Stimulated activated CD8-positive, alpha-beta memory T cell treated with anti-CD3 and anti-CD28 coated beads, Interleukin-12 subunit alpha, Interleukin-12 subunit beta, amount 100 ng/mL, for 4 hours (primary cell): ENCODE measurements at places on chromosomes 16 and 17.
A peak's percentile ranks its signal among the peaks of the same experiment; 100 is the strongest.

DNA sequence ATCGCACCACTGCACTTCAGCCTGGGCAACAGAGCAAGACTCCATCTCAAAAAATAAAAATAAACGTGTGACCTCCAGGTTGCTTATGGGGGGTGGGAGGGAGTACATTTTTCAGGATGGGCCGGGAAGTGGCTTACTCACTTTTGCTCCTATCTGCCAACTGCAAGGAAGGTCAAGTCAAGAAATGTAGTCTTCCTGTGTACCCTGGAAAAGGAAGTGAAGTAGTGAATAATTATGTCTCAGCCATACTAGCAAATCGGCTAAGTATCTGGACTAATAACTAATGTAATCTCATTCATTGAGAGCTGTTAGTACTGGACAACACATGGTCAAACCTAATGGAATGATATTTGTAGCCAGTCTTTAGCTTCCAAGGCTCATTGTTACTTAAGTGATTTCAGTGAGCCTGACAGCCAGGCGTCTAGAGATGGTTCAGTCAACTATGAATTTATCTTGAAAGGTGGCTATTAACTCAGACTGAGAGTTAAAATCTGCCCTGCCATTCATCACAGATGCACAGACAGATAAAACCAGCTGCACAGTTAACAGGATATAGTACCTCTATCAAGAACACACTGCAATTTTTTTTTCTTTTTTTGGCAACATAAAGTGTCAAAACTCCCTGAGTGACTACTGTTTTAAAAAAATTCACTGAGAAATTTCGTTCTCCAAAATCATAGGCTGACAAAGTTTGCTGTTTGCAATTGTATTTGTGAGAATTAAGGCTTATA, 3.7 kb upstream of the TACO1 start:
- DNase-seq, result no peak

DNA sequence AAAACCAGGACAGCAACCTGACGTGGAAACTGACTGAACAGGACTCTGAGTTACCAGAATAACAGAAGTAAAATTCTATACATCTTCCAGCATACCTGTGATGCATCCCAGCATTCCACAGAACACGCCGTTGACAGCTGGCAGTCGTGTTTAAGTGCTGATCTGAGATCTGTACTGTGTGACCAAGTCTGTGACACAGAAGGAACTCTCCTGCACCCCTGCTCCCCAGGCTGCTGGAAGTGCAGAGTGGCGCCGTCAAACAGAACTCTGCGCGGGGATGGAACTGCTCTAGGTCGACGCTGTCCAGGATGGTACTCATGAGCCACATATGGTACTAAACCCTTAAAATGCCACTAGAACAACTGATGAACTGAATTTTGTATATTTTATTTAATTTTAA, 804 bp upstream of the ITGAE start:
- no peak for DNase-seq

- DNase-seq, result no peak
Measured at GRCh38 chr17:82956726-82957468, 117.1 kb upstream of the ZNF750 start.

DNA sequence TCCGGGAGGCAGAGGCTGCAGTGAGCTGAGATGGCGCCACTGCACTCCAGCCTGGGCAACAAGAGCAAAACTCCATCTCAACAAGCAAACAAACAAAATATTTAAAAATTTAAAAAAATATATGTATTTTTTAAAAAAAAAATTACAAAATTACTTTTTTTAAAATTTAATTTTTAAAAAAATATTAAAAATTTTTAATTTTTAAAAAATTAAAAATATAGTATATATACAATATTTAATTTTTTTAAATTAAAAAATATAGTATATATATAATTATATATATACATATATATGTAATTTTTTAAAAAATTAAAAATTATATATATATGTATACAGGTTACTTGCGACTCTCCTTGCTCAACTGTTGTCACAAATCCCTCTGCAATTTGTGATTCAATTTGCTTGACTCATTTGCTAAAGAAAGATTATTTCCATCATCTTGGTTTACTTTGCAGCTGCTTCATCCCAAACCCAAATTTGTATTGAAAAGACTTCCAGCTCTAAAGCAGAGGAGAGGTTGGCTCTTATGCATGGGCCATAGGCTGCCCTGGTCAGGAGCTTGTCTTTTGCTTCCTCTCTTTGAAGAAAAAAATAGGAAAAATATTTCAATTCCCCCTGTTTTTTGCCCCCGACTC, 247.4 kb upstream of the IRX3 start:
- no peak for DNase-seq

GRCh38 chr17:42548070-42548837, 4.5 kb upstream of the HSD17B1 start:
- DNase-seq, result peak; percentile 62

DNA sequence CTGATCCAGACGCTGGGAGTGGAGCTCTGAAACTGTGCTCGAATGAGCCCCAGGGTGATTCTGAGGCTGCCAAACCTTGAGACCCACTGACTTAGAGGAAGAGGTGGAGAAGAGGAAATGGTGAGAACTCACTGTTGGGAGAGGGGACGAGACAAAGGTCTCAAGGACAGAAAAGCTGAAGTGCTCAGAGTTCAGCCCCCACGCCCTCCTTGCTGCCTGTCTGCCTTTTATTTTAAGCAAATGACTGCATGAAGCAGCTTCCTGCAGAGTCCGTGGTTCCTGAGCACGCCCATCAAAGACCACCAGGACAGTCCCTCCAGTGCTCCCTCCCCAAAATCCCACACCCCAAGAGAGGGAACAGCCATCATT, 20.4 kb downstream of the COTL1 start:
- no peak for DNase-seq

- peak; percentile 44 for DNase-seq
Measured at GRCh38 chr16:4505356-4506147, 29.4 kb downstream of the HMOX2 start.

GRCh38 chr17:32268734-32269288, 3.2 kb downstream of the RHBDL3 start:
- DNase-seq, result no peak

DNA sequence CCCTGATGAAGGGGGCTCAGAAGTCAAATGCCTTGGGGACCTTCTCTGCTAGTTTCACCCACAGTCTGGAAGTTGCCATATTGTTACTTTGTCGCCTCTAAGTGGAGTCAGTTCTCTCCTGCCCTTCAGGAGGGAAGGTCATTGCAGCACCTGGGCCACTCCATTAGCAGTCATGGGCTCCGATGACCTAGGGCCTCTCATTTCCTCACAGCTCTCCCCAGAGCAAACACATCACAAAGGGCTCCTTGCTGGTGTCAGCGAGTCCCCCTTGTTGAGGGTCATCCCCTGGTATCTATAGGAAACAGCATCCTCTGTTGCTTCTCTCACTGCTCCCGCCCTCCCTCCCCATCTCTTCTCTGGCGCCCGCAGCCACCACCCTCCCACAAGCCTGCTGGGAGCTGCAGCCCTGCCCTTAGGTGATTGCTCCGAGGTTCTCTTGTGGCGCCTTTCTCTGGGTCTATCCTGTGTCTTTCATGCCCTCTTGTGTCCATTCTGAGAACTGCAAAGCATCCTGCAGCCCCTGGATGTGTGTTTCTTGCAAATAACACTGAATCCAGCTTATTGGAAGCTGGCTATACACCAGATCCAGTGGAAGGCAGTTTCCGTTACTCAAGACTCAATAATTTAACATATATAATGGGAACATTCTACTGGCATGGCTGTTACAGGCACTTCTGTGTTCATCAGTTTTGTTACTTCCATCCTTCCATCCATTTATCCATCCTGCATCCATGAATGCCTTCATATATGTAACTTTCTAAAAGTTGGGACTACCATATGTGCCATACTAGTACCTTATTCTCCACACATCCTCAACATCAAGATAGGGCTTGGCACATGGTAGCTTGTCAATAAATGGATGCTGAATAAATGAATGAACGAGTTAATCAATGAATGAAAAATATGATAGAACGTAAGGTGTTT, 21.2 kb downstream of the PDILT start:
- DNase-seq, result no peak

DNA sequence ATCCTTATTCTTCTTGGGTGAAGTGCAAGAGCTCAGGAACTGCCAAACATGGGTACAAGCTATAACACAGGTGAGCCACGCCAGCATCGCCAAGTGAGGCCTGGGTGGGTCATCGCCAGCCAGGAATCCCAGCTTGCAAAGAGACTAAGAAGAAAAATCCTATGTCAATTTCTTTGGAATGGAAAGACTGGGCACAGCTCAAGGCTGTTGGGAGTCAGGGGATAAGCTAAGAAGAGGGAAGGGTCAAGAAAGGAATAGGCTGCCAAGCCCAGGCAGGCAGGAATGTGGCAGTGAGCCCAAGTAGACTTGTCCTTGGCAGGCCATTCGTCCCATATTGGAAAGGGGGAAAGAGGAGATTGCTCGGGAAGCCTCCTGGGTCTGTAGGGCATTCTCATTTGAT, 191.4 kb upstream of the CDH5 start:
- no peak for DNase-seq

GRCh38 chr16:20515688-20516090, 60.5 kb downstream of the ACSM2B start:
- no peak for DNase-seq

- no peak for DNase-seq
Measured at GRCh38 chr16:85127379-85127723, 15.1 kb upstream of the CIBAR2 start.

- no peak for DNase-seq
Measured at GRCh38 chr16:14097182-14097959, 26.3 kb downstream of the MRTFB start.

DNA sequence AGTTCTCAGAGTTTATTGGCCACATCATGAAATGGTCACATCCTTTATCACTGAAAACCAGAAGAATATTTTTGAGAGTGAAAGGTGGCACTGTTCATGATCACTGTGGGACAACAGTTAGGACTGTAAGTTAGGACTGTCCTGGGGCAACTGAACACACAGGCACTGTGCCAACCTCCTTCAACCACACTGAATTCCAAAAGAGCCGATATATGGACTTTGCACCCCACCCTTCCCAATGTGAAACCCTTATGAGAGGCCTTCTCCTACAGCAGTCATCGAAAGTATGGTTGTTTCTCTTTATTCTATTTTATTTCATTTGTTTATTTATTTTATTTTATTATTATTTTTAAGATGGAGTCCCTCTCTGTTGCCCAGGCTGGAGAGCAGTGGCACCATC, 353.5 kb downstream of the TOX3 start:
- no peak for DNase-seq

DNA sequence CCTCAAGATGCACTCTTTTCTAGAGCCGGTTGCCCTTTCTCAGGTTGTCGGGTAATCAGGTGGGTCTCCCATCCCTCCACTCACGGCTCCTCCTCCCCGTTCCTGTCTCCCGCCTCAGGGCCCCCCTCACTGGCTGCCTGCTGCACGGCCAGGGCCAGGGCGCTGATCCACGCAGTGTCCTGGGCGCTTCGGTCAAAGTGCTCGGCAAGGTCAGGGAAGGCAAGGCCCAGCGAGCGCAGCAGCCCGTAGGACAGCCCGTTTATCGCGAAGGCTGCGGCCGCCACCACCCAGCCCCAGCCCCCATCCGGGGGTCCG, 753 bp downstream of the SLC16A11 start:
- no peak for DNase-seq

DNA sequence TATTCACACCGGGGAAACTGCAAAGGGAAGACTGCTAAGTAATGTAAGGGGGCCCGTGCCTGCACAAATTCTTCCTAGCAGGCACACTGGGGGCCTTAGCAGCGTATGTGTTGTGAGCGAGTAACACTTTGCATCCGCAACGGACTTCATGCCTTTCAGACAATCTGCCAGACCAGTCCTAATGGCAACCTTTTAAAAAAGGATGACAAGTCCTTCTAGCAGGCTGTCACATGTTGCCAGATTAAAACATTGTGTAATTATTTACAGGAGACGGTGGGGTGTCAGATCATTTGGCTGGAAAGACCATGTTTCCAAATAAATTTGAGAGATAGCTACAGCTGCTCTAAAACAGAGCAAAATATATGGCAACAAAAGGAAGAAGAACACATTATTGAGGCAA, 46.1 kb downstream of the CPPED1 start:
- DNase-seq, result no peak

GRCh38 chr17:33929181-33929724, 325.8 kb upstream of the CCL2 start:
- no peak for DNase-seq

GRCh38 chr16:53089434-53090285, 34.9 kb downstream of the CHD9 start:
- no peak for DNase-seq

DNA sequence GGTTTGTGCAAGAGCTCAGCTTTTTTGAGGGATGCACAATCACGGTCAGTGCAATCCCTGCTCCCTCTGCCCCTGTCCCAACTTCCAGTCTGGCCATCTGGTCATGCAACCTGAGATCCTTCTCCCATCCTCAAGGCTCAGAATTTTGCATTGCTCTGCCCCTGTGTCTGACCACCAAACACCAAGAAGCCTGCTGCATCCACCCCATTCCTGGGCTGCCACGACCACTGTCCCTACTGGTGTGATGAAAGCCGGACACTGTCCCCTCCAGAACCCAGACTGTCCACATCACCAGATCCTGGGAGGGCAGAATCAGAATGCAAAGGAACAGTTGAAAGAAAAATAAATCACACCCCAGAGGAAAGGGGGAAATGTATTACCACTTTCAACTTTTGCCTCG, 231.0 kb downstream of the C16orf78 start:
- DNase-seq, result no peak

- DNase-seq, result no peak
Measured at GRCh38 chr17:82320140-82320840, 2.9 kb upstream of the CD7 start.

DNA sequence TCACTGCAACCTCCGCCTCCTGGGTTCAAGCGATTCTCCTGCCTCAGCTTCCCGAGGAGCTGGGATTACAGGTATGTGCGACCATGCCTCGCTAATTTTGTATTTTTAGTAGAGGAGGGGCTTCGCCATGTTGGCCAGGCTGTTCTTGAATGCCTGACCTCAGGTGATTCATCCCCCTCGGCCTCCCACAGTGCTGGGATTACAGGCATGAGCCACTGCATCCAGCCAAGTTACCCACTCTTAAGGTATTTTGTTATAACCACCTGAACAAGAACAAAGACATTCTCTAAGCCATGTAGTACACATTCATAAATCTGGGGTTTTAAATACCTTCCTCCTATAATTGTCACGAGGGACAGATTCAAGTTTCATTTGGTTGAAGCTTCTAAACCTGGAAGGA, 12.3 kb upstream of the TMEM170A start:
- DNase-seq, result no peak

GRCh38 chr17:76255801-76256429, 9.2 kb upstream of the UBALD2 start:
- no peak for DNase-seq

GRCh38 chr17:60455378-60455777, 33.1 kb downstream of the CHCT1 start:
- no peak for DNase-seq

DNA sequence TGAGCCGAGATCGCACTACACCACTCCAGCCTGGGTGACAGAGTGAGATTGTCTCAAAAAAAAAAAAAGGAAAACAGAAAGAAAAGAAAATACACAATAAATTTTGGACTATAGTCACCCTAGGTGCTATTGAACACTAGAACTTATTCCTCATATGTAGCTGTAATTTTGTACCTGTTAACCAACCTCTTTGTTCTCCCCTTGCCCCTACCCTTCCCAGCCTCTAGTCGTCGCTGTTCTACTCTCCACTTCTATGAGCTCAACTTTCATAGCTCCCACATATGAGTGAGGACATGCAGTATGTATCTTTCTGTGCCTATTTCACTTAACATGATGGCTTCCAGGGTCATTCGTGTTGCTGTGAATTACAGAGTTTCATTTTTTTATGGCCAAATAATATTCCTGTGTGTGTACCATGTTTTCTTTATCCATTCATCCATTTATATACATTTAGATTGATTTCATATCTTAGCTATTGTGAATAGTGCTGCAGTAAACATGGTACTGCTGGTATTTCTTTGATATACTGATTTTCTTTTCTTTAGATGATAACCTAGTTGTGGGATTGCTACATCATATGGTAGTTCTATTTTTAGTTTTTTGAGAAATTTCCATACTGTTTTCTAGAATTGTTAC, 28.3 kb downstream of the VPS35L start:
- no peak for DNase-seq
